ENCODE measurements at places on chromosomes 3 and 15.
A peak's percentile ranks its signal among the peaks of the same experiment; 100 is the strongest.

- no peak for DNase-seq
Measured at GRCh38 chr15:83185561-83185960, 22.1 kb downstream of the HDGFL3 start.

- DNase-seq: no peak
Measured at GRCh38 chr3:72673011-72673771, 175.1 kb downstream of the SHQ1 start.

- no peak for DNase-seq
Measured at GRCh38 chr3:60000311-60001105, 950.7 kb upstream of the CFAP20DC start.

DNA sequence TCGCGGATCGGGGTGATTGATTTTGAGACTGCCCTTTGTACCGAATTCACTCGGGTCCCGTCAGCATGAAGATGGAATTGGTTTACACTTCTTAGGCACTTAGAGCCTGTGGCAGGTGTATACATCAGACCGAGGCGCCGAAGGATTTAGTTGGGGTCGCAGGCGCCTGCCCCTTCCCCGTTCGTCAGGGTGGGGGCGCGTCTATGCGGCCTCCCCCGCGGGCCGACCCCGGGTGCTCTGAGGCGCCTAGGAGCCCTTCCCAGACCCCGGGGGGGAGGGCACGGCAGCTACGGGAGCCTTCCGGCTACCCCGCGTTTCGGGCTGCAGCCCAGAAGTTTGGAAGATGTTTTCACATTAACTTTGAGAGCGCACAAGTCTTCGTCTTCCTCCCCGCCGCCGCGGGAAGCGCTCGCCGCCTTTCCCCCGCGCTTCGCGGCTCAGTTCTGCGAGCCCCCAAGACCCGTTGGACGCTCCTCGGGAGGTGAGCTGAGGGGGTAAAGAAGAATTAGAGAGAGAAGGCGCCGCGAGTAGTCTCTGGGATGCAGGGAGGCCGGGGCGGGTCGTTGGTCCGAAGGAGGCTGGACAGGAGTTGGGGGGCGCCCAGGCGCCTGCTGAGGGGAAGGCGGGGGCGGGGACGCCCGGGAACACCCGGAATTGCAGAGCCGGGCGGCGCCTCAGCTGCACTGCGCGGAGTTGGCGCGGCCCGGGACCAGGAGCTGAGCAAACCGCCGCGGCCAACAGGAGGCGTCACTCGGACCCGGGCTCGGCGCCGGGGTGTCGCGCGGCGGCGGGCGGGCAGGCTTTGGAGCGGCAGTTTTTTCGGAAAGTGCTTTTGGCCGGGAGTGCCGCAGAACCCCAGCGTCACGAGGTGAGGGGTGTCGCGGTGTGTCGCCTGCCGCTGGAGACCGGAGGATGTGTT, 780 bp downstream of the TIPARP start:
- DNase-seq: peak; percentile 52

DNA sequence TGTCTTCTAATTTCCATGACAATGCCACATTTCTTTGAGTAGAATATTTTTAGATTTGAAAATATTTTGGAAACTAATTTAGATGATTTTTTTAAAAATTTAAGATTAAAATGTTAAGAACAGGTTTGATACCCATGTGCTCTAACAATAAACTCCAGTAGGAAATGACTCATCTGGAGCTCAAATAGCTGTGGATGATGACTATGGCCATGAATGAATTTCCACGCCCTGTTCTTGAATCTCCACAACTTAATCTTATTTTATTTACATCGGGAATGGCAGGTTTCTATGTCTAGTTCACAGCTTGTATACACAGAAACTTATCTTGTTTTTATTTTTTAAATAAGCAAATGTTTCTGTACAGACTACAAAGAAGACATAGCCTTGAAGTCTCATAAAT, 726.8 kb downstream of the NAALADL2 start:
- DNase-seq: no peak

DNA sequence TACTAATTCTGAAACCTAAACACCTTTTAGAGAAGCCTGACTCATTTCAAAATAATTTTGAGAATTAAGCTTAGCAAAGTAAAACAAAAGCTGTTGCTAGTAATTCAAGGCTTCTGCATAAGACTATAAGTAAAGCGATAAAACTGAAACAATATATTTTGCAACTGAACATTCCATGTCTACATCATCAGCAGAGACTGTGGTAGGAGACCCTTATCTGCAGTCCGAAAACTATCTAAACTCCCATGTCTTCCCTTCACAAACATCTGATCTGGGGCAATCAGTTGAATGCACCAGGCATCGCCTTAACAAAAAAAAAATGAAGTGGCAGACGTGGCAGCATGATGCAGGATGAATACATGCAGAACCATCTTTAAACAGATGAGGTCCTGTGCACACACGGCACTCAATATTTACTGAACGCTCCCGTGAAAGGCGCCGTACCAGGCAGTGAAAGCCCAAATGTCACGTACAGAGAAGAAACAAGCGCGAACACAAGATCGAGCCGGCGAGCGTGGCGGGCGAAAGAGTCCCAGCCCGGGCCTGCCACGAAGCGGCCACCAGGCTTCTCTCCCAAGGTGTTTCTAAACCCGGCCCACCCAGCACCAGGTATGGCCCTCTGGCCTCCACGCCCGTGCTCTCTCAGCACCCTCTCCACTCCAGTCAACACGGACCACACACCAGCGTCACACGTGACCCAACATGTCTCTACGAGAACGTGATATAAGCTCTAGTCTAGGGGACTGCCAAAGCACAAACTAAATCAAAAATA, 63.0 kb downstream of the CHSY1 start:
- no peak for DNase-seq

DNA sequence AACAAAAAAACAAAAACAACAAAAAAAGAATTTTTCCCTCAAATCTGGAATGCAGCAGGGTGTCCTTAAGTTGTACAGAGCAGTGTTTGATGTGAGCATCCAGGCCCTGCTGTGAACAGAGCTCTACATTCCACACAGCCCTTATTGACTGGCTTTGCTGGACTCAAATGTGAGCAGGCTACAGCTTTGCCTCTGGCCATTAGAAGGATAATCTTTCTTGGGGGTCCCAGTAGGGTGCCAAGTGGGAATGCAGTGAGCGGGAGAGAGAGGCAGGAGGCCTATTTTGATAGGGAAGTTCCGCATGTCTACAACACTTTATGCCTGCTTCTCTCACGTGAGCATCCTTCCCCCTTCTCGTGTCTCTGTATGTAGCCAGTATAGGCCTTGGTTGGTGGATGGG, 34.4 kb upstream of the TPRG1 start:
- DNase-seq: no peak

GRCh38 chr3:60126511-60127304, 1076.9 kb upstream of the CFAP20DC start:
- no peak for DNase-seq

- DNase-seq: no peak
Measured at GRCh38 chr3:43194490-43195114, 88.7 kb upstream of the POMGNT2 start.

- no peak for DNase-seq
Measured at GRCh38 chr3:42655980-42656679, 2.6 kb downstream of the ZBTB47 start.

- DNase-seq: no peak
Measured at GRCh38 chr15:61080221-61081026, 148.7 kb downstream of the RORA start.

DNA sequence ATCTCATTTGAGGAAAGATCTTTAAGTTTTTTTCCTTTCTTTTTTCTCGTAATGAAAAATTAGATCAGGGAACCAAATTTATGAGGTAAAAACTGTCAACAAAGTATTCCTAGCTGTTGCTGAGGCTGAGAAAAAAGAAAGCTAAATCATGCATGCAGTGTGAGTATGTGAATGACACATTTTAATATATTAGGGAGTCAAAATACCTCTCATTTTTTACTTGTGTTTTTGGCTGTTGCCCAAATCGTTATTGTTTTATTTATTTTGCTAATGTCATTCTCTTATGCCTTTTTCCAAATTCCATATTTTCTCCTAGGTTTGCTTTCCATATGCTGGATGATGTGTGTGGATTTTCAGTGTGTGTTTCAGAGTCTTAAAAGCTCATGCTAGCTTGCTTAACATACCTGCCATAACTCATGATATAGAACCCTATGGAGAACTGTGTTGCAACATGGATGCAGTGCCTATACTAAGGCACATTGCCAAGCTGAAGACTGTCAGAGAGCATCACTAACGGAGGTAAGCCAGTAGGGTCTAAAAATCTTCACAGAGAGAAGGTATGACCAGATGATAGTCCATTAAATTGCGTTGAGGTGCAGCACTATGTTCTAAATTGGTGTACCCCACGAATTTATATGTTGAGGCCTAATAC, 629.5 kb upstream of the KCNMB2 start:
- no peak for DNase-seq

GRCh38 chr15:101124731-101125451, 127.0 kb downstream of the CHSY1 start:
- peak; percentile 33 for DNase-seq

GRCh38 chr3:15055019-15055557, 10.0 kb downstream of the MRPS25 start:
- no peak for DNase-seq

GRCh38 chr3:123352134-123352554, 96.7 kb downstream of the ADCY5 start:
- DNase-seq: no peak

DNA sequence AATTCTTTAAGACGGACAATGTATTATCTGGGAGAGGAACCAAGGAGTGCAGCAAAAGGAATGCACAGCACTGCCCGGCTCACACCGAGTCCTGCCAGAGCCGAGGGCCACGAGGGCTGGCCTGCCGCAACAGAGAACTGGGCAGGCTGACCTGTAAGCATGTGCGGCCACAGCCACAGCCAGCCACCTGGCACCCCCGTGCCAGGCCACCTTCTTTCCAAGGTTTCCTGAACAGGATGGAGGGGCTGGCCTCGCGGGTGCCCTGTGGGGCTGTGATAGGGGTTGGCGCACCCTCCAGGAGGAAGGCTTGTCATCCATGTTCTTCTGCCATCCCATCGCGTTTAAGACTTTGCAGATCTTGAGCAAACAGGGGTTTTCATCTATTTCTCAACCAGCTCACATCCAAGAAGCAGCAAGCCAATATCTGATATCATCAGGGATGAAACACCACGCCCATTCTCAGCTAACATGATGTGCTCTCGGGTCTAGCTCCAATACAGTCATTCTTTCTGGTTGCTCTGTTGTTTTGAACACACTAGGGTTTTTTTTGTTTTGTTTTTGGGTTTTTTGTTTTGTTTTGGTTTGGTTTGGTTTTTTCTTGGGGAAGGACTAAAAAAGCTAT, 10.2 kb downstream of the CA12 start:
- DNase-seq: no peak

GRCh38 chr3:48400824-48401433, 28.9 kb downstream of the FBXW12 start:
- DNase-seq: peak; percentile 51

DNA sequence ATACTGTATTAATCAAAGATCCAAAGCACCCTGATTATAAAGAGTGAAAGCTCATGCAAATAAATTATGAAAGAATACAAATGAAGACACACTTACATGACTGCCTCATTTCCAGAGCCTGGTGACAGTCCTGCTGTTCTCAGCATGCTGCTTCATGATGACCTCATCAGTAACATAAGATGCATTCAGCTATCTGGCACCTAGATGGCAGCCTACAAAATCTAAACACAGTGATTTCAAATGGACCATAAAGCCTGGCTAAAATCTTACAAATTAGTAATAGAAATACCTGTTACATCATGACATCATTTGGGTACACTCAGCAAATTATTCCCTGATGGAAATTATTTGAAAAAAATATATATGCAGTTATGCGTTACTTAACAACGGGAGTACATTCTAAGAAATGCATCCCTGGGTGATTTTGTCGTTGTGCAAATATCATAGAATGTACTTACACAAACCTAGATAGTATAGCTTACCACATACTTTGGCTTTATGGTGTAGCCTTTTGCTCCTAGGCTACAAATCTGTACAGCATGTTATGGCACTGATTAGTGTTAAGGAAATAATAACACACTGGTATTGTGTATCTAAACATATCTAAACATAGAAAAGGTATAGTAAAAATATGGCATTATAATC, 207.2 kb downstream of the EPHA3 start:
- peak; percentile 52 for DNase-seq

DNA sequence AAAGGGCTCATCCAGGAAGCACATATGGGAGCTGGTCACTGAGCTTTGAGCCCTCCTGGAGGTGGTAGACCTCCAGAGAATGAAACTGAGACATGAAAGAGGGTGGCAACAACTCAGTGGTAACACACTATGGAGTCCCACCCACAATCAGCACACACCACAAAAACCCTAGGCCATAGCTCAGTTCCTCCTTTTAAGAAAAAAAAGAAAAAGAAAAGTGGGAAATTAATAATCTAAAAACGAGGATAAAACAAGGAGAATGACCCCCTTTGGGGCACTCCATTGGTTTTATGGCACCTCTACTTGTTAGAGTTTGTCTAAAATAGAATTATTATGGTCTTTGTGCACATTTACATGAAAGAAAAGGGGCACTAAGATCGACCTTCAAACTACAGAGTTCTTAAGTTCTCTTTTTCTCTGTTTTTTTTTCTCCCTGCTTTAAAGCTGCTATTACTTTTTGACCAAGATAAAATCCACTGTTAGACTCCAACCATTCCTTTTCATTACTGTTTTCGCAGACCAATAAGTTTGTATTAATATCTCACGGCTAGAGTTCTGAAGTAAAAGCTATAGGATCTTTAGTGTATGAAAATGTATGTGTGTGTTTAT, 40.2 kb upstream of the ZBTB20 start:
- DNase-seq: no peak

DNA sequence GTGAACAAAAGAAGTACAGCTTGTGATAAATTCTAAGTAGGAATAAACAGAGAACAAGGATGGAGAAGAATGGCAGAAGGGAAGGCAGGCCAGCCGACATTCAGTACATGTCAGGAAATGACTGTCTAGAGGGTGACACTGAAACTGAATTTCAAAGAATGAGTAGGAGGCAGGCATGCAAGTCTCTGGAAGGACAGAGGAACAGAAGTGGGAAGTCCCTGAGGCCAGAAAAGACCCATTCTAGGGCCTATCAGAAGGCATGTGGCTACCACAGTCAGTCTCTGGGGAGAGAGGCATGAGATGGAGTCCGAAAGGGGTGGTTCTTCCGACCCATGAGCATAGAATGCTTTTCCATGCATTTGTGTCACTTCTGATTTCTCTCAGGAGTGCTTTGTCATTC, 243.5 kb upstream of the UBE2E2 start:
- no peak for DNase-seq

DNA sequence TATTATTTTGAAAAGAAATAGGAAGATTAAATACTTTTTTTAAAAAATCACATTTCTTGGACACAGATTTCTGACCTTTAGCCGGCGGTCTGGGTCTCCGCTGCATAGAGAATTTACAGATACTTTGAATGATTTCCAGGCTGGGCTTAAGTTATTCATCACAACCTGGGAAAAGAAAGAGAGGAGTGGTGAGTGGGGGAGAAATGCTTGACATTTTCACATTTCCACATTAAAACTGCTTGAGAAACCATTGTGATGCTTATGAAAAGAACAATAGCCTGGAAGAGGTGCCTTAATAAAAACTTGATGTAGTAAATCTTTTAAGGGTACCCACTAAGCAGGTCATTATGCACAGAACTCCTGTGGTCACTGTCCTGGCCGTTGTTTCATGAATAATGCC, 166.8 kb upstream of the MRPL3 start:
- no peak for DNase-seq

- no peak for DNase-seq
Measured at GRCh38 chr3:183185696-183186095, 23.2 kb upstream of the LAMP3 start.

- DNase-seq: no peak
Measured at GRCh38 chr15:34064438-34064837, 25.4 kb upstream of the AVEN start.

GRCh38 chr3:103992469-103992868, 1374.2 kb upstream of the ALCAM start:
- no peak for DNase-seq

- peak; percentile 71 for DNase-seq
Measured at GRCh38 chr3:152183473-152183872, 85.3 kb upstream of the MBNL1 start.
